CD4-positive, alpha-beta T cell treated with Interleukin-6 at 100 ng/mL for 8 hours (primary cell): ENCODE measurements at places on chromosomes 16 and 17.

GRCh38 chr16:31243734-31244670 lies 15.8 kb upstream of the ITGAM start:
- DNase-seq, result no peak

GRCh38 chr16:81610144-81610842 lies 165.7 kb downstream of the CMIP start:
- DNase-seq, result no peak

- no peak for DNase-seq
Observed at GRCh38 chr17:77771587-77771986, 186.9 kb upstream of the TNRC6C start.

DNA sequence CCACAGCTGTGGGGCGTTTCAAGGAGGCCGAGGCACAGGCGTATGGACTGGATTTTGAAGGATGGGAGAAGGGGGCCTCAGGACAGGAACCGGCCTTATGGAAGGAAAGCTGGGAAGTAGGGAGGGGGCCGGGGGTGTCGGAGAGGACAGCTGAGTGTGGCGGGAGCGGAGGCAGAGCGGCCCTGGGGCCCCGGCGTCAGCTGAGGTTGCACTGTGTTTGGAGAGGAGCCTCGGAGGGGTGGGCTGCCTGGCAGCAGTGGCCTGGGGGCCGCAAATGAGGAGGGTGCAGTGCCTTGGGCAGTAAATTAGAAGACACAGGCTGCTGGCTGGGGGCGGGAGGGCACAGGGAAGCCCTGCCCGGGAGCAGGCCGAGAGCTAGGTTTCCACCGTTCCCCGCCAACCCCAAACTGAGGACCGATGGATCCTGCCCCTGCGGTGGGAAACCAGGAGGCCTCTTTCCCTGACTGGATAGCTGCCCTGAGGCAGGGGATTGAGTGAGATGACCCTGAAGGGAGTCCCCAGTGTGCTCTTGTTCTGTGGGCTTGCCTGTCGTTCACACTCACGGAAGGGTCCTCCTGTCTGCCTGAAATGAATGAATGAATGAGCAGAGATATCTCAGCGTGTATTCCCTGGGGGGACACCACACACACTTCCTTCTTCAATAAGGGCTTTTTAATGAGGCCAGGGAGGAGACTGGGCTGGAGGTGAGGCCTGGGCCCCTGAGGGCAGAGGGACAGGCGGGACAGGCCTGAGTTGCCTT lies 18.4 kb downstream of the FOXJ1 start:
- no peak for DNase-seq

GRCh38 chr16:22232277-22233036 lies 26.4 kb downstream of the EEF2K start:
- no peak for DNase-seq

- no peak for DNase-seq
Observed at GRCh38 chr17:81891303-81891552, 158 bp downstream of the ALYREF start.

GRCh38 chr16:76577003-76577402 lies 299.8 kb downstream of the CNTNAP4 start:
- no peak for DNase-seq

- no peak for DNase-seq
Observed at GRCh38 chr16:76656994-76657393, 379.8 kb downstream of the CNTNAP4 start.

GRCh38 chr17:12729086-12729485 lies 60.2 kb upstream of the ARHGAP44 start:
- DNase-seq, result no peak

DNA sequence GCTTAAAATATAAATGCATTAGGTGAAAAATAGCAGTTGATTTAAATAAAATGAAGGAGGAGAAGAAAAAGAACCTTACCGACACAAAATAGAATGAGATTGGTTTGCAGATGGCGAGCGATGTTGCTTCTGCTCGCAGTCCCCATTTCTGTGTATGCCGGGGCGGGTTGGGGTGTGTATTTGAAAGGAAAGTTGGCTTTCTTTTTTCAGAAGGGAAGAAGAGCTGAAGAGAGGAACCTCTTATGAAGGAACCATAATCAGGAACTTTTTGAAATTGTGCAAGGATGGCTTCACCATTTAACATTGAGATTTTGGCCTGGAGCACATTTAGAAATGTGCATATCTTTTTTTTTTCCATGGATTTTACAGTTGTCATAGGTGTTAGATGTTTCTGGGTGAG lies at the start of gene IGSF6:
IGSF6 (minus strand) TSS at position 156 of the 400 bp plus-strand sequence; CDS start at position 146, 10 bp downstream.
- no peak for DNase-seq

GRCh38 chr16:2915196-2915929 lies 3.6 kb downstream of the FLYWCH1 start:
- no peak for DNase-seq

- DNase-seq, result no peak
Observed at GRCh38 chr17:73172252-73172651, 7.4 kb downstream of the SSTR2 start.

GRCh38 chr16:18796377-18796776 lies 5.0 kb downstream of the ARL6IP1 start:
- no peak for DNase-seq

DNA sequence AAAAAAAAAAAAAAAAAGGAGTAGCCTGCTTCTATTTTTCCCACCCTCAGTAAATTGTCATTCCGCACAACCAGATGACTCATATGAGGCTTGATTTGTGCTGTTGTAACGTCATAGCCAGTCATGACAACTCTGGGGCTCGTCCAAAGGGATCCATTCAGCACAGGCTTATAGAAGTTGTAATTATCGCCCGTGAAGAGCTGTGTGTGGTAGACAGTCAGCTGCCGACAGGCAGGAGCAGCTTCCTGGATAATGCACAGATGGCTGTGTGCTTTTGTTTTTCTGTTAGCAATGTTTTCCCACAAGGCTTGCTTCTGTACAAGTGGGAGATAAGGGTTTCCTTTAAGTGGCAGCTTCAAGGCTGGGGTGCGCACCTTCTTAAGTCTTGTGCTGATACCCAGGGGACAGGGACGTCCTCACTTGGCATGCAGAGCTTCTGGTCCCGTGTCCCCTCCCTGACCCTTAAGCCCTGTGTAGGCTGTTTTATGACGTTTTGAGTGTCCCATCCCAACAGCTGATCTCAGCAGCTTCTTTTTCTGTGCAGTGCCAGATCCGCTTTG lies 26.0 kb downstream of the SNX29 start:
- no peak for DNase-seq

- DNase-seq, result no peak
Observed at GRCh38 chr16:27773344-27773743, 223.4 kb downstream of the KATNIP start.

GRCh38 chr17:50514936-50515702 lies 6.9 kb downstream of the MYCBPAP start:
- no peak for DNase-seq

GRCh38 chr16:1525871-1526607 lies 7.4 kb upstream of the TMEM204 start:
- peak; percentile 31 for DNase-seq

GRCh38 chr17:53150101-53150698 lies 672.5 kb upstream of the KIF2B start:
- DNase-seq, result no peak

- no peak for DNase-seq
Observed at GRCh38 chr17:10059684-10060211, 138.7 kb downstream of the GAS7 start.

DNA sequence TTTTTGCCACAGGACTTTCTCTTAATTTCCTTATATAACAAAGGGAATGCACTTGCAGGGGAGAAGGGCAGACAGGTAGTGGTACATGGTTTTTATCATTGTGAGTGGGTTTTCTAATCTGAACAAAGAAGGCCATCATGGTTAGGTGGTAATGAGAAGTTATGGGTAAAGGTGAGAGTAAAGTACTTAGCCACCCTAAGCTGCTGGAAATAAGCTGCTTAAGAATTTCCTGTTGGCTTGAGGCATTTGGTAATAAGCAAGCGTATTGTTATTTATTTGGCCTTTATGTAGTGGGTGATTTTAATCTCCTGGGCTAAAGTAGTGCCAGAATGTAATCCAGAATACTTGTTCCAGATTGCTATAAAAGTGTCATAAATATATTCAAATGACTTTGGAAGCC lies 27.1 kb downstream of the TAC4 start:
- DNase-seq, result no peak

DNA sequence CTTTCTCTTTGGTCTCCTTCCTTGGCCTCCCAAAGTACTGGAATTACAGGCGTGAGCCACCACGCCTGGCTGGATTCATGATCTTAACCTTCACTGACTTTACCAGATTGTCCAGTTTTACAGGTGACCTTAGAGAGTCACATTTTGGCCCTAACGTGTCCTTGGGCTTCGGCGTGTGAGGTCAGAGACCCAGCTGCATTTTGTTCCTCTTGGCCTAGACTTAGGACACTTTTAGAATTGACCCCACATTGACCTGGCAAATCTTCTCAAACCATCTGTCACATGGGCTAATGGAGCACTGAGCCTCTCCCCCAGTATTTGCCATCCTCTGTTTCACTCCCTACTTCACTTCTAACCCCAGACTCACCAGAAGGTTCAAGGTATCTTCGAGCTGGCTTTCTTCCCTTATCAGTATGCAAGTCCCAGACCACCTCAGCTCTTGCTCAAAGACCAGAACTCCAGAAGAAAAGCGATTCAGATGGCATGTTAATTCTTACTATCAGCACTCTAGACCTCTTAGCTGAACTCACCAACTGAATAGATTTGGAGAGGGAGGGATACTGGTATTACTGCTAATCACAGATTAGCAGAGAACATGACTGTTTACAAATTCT lies 1.7 kb upstream of the CYTH1 start:
- no peak for DNase-seq

GRCh38 chr17:8889458-8890210 lies 22.2 kb upstream of the PIK3R6 start:
- DNase-seq, result no peak

DNA sequence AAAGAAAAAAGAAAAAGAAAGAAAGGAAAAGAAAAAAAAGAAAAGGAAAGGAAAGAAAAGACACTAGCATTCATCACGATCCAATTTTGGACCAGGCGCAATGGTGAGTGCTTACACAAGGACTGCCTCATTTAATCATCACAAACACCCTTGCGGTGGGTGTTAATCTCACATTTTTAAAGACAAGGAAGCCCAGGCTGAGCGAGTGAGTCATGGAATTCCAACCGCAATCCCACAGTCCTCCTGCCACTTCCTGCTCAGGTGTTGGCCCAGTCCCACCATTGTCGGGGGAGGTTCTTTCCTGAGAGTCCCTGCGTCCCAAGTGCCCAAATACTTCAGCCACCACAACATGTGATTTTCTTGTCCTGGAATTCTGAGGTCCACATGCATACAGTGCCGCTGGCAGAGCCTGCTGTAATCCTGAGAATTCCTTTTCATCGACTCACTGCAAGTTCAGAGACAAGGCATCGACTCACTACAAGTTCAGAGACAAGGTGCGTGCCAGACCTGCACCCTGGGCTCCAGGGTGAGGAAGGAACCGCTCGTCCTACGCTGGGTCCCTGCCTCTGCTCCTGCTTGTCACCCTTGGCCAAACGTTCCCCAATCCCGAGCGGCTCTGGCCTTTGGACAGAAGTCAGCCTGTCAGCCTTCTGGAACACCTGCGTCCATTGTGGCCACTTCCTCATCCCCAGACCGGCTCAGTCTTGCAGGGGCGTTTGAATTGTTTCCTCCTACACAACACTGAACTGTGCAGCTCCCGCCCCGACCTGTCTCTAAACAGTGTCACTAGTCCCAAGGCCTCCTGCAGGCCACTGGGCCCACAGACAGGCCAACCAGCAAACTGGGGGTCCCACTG lies 5.8 kb downstream of the ZG16B start:
- DNase-seq, result no peak

GRCh38 chr16:12348733-12349704 lies 372.5 kb downstream of the SNX29 start:
- no peak for DNase-seq

GRCh38 chr17:8005967-8006730 lies 3.7 kb downstream of the GUCY2D start:
- no peak for DNase-seq

GRCh38 chr16:55836158-55836611 lies 3.3 kb upstream of the CES1 start:
- DNase-seq, result no peak

GRCh38 chr17:73814075-73814474 lies 169.8 kb upstream of the SDK2 start:
- DNase-seq, result no peak

DNA sequence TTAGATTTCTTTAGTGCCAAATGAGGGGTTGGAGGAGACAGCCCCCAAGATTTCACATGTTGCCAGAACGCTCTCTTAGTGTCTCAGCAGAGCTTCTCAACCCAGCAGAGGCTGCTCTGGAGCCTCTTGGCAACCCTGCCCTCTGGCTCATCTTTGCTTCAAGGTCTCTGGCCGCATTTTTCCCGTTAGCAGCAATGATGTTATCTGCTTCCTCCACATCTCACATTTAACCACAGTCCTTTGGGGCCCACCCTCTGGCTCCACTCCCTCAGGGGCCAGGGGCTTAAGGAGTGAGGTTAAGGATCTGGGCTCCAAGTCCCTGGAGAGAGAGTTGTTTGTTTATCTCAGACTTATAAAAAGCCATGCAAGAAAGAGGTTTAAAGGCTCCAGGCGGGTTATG lies 3.3 kb upstream of the XYLT1 start:
- DNase-seq, result no peak

DNA sequence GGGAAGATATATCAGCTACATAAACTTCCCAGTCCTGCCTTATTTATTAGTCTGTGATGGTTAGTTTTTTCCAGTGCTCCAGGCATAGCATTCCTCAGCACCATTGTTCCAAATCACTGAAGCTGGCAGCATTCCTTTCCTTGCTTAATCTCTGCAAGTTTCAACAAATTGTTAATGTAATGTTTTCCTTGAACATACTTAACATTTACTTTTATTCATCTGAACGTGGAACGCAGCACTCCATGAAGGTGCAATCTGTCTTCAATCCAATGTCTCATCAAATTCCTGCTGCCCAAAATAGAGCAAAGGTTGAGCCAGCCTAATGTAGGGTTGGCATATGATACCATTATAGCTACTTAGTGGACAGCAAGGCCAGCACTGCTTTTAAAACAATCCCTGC lies 441.1 kb upstream of the RBFOX1 start:
- DNase-seq, result no peak

GRCh38 chr16:65124212-65124548 lies 2.3 kb upstream of the CDH11 start:
- DNase-seq, result no peak

- no peak for DNase-seq
Observed at GRCh38 chr17:14448818-14449217, 147.9 kb downstream of the HS3ST3B1 start.

GRCh38 chr17:51873302-51873701 lies 285.2 kb downstream of the CA10 start:
- DNase-seq, result no peak

- no peak for DNase-seq
Observed at GRCh38 chr17:7146115-7146514, 31.5 kb upstream of the ASGR2 start.
